Fibroblast of skin of scalp (primary cell): ENCODE measurements at places on chromosomes 6 and 20.
A peak's percentile ranks its signal among the peaks of the same experiment; 100 is the strongest.

DNA sequence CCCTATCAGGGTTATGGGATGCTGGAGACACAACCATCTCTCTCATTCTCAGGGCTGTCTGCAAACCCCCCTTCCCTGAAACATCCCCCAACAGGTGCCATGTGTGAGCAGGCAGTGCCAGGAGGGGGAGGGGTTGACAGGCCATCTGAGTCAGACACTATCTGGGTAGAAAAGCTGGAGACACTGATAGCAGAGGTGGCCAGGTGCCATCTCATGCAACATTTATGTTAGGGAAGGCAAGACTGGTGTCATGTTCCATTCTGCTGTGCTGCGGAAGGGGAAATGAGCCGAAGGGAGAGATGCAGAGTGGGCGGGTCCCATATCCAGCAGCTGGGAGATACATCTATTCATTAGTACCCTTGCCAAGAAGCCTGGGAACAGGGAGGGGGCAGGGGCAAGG lies 3.5 kb downstream of the LHFPL5 start:
- no peak for DNase-seq

DNA sequence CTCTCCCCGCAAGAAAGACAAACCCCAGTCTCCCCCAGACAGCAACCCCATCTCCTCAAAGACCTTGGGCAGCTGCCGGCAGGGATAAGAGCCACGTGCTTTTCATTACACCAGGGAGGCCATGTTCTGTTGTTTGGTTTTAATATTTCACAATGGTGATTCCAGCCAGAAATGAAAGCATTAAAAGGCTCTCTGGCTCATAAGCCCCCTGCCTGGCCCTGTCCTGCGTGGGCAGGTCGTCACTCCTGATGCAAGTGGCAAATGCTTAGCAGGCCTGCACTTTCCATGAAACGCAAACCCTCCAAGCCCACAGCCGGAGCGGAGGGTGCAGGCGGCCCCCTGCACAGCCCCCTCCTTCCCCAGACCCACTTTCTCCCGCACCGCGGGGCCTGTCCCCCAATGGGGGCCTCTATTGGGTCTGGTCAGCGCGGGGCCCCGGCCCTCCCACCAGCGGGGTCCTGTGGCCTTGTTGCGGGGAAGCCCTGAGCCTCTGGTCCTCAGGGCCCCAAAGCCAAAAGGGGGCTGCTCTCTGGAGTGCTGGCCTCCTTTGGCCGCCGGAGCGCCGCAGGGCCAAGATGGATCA lies 77.2 kb downstream of the TMEM242 start:
- peak; percentile 31 for DNase-seq

GRCh38 chr6:154824076-154824475 lies 90.9 kb downstream of the SCAF8 start:
- DNase-seq, result peak; percentile 11

DNA sequence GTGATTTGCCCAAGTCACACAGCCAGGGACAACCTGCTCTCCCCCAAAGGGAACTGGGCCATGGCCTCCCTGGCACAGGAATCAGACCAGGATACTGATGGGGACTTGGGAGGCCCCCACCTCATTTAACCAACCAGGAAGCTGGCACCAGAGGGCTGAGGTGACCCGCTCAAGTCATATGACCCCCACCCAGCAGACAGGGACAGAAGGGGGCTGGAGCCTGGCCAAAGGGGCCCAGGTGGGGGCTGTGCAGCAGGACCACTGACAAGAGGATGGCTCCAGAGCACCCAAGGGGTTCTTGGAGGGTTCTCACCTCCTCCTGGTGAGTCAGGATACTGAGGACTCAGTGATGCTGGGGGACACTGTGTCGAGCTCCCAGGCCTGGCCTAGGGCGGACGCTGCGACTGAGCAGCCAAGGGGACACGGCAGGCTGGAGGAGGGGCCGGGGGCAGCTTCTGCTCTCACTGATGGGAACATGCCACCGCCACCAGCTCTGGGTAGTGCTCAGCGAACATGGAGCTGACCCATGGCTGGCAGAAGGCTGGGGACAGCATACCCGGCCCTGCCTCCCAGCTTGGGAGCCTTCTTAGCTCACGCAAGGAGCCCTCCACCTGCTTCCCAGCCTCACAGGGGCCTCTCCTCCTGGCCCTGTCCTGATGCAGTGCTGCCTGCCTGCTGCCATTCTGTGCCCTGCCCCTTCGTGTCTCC lies 1.2 kb downstream of the CST7 start:
- DNase-seq, result no peak

- peak; percentile 55 for DNase-seq
These were observed 32.2 kb upstream of the HEY2 start for GRCh38 chr6:125717120-125717731.

GRCh38 chr6:43127877-43128276 lies 43.2 kb upstream of the SRF start:
- DNase-seq, result peak; percentile 69

GRCh38 chr20:1015181-1015580 lies 13.1 kb upstream of the RSPO4 start:
- DNase-seq, result no peak

DNA sequence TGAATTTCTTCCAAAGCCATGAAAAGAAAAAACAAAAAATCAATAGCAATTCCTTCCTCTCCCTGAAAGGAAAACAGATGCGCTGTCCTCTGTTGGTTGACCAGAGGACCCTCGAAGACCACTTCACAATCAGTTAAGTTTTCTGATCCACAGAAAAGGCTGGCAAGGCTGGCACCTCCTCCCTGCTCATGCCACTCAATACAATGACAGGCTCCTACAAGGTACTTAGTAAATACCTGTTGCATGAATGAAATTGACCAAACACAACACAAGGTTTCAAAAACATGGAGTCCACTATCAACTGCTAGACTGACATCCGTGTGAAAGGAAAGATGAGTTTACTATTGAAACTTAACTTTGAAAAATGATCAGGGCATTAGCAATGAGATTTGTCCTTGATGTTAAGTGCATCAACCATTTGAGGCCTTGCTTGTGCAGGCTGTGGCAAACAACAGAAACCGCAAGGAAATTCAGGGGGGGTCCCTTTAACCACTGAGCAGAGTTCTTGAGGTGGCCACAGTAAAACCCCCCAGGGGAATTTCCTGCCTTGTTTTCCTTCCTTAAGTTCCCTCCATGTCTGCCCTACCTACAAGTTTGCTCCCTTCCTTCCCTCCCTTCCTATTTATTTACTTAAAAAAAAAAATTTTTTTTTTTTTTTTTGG lies 27.9 kb upstream of the RTF2 start:
- peak; percentile 56 for DNase-seq

DNA sequence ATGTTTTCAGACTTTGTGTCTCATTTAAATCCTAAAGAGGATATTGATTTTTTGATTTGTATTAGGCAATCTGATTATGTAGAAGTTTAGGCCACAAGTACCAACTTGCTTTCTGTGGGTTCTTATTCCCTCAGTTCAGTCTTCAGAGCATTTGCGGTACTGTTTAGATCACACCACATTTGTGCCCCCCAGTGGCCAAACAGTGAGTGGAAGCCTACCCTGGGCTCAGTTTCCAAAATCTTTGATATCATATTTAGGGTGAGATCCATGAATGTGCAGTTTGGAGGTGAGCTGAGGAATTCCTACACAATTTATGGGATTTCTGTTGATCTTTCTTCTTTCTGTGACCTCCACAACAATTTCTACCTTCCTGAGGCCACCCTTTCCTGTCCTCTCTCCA lies 92.3 kb upstream of the FUT9 start:
- DNase-seq, result no peak

DNA sequence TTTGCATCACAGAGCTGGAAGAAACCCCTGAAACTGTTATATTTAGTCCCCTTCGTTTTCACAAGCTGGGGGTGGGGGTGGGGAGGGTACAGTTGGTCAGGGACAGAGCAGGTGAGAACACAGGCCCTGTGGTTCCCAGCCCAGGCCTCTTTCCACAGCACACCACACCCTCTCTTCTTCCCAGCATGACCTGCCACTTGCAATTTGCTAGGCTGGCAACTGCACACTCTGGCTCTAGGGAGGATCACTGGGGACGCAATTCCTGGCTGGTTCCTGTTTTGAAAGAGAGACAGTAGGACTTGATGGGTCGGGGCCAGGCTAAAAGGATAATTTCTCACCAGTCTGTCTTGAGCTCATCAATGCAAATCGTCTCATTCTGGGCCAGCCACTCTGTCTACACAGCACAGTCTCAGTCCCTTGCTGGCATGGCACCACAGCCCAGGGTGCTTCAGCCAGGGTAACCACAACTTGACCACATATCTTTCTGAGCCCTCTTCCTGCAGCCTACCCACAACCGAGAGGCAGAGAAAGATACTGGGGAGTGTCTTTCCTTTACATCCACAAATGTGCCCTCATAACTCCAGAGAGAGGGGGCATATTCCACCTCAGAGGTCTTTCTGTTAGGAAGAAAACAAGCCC lies 41.7 kb upstream of the EMILIN3 start:
- DNase-seq, result no peak

DNA sequence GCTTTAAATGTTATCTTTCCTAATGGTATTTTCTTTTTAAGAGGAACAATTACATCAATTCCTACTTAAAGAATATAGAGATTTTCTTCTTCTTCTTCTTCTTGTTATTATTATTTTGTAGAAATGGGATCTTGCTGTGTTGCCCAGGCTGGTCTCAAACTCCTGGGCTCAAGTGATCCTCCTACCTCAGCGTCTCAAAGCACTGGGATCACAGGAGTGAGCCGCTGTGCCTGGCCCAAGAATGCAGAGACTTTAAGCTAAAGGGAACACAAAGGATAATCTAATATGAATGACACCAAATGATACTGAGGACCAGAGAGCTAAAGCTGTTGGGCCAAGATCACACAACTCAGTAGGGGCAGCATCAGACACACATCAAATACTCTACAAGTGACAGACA lies 87.4 kb upstream of the FOXQ1 start:
- DNase-seq, result no peak

DNA sequence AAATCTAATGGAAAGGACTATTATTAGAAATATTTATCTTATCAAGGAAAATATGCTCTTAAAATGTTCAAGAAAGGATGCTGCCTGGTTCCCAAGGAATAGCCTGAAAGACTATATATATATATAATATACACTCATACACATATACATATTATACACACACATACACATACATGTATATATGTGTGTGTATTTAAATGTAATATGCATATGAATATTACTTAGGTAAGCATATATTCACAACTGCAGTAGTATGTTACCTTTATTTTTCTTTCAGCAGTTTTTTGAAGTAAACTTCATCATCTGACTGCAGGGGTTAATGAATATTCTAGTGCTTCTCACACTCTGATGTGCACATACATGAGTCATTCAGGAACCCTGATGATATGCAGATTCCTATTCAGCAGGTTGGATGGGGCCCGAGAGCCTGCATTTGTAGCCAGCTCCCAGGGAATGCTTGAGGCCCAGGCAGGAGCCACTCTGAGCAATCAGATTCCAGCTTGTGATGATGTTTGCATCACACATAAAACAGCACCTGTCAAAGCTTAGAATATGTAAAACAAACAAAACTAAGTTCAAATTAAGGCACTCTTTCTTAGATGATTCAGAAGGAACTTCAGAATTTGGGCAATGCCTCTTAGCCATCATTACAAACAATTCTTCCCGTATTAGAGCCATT lies 16.1 kb downstream of the MYLK4 start:
- no peak for DNase-seq

GRCh38 chr6:120869397-120869796 lies 464.9 kb downstream of the TBC1D32 start:
- DNase-seq, result peak; percentile 0

- no peak for DNase-seq
These were observed 33.3 kb downstream of the ITCH start for GRCh38 chr20:34396408-34396807.

GRCh38 chr6:156902782-156903181 lies 125.6 kb downstream of the ARID1B start:
- no peak for DNase-seq

DNA sequence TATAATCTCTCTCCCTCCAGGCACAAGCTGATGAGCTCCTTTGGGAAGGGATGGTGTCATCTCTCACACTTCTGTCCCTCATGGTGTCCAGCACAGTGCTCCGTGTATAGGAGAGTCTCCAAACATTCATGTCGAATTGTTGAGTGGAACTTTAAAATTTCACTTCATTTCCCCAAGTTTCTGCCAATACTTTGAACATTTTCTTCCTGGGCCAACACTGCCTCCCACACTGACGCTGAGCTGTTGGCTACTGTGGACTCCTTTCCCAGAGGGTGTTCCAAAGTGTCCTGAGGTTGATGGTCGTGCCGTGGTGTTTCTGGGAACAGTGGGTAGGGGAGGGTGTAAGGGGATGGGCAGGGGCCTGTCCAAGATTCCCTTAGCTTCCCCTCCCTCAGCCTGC lies 122.7 kb downstream of the TIAM2 start:
- no peak for DNase-seq

DNA sequence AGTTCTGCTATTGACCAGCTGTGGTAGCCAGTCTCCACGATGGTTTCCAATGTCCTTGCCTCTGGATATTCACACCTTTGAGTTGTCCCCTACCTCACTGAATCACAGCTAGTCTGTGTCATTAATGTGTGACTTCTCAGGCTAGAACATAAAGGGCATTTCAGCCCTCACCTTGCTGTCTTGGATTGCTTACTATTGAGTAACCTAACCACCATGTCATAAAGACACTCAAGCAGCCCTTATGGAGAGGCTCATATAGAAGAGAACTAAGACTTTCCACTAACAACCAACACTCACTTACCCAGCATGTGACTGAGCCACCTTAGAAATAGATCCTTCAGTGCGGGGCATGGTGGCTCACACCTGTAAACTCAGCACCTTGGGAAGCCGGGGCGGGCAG lies 19.1 kb upstream of the ABCC10 start:
- no peak for DNase-seq

- no peak for DNase-seq
These were observed 132.9 kb upstream of the PMEPA1 start for GRCh38 chr20:57842720-57843119.

DNA sequence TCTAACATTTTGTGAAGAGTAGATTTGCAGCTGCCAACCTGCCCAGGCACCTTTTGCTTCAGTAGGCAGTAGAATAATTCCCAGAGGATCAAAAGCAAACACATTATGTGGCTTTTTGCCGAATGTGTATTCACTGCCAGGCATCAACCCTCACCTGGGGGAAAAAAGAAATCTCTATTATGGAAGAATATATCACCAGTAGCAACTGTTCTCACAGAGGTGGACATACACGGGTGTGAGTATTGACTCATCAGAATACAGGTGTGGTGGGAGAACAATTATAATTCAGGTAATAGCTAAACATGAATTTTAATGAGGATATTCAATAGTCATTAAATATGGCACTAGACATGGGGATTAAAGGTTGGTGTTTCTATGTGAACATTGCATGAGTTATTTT lies 910.7 kb downstream of the TFAP2A start:
- no peak for DNase-seq

- no peak for DNase-seq
These were observed at the start of gene EYA2 for GRCh38 chr20:46894579-46894958. Gene EYA2 (plus strand): TSS chr20:46894843. CDS start chr20:46990011, 95,168 bp downstream.
